Activated CD4-positive, alpha-beta T cell treated with anti-CD3 and anti-CD28 coated beads, Interleukin-2, amount 10 ng/mL, durations not matched to agents 7 days and 5 days (primary cell): ENCODE measurements at places on chromosomes 4 and X.

- DNase-seq: no peak
These were observed 43.4 kb downstream of the NUDT6 start for GRCh38 chr4:122879001-122879400.

DNA sequence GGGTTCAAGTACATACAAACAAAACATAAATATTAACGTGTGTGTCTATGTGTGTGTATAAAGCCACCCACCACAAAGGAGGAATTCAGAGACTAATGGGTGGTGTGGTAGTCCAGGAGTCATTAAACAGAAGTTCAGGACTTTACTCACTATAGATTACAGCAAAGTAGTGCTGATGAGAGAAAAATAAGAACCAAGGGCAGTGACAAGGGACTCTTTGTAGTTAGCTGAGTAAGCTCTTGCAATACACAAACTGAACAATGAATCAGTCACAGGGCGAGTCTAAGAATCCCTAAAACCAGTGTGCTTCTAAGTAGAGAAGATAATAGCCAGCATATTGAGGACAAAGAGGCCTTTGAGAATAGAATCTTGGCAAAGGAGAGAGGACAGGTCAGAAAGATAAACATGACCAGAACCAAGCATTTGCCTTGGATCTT, 232.4 kb downstream of the PPP3CA start:
- no peak for DNase-seq

DNA sequence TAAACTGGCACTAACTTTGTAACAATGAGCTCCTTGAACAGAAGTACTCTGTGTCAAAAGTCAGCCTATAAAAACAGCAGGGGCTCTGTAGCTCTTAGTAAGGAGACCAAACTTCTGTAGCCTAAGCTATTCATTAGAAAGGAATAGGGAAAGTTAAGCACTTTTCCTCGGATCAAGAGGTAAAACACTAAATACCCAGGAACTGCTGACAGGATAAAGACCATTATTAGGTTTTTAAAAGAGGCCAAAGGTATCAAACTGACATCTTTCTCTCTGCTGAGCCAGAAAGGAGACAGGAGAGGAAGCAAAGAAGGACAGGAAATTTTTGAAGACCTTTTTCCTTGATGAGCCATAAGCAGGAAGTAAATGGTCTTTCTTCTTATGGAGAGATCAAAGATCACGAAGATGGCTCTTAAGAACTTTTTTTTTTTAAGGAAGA, 31.9 kb downstream of the ANAPC10 start:
- DNase-seq: no peak

GRCh38 chr4:186760576-186760975, 36.9 kb upstream of the FAT1 start:
- DNase-seq: no peak

- no peak for DNase-seq
These were observed 323.8 kb downstream of the DCTD start for GRCh38 chr4:182593402-182593801.

GRCh38 chr4:138773321-138773720, 242.3 kb upstream of the NOCT start:
- no peak for DNase-seq

- no peak for DNase-seq
These were observed 451.1 kb downstream of the ARAP2 start for GRCh38 chr4:35793045-35793722.

GRCh38 chr4:132003593-132003992, 1145.5 kb upstream of the PCDH10 start:
- no peak for DNase-seq

DNA sequence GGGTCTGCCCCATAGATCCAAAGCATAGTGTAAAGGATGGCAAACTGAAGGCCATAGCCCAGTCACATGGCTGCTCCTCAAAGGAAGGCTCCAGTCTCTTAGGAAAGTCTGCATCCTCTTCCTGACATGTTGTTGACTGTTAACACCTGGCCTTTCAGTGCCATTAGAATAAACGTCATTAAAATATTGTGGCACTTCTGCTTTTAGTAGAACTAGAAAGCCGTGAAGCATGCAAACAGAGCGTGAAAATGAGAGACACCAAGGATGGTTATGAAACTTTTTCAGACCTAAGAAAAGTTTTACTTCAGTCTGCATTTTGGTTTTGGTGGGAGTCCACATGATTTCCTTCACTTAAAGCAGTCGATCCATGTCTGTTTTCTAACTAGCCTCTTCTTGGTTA, 41.1 kb upstream of the AFF2 start:
- DNase-seq: no peak

DNA sequence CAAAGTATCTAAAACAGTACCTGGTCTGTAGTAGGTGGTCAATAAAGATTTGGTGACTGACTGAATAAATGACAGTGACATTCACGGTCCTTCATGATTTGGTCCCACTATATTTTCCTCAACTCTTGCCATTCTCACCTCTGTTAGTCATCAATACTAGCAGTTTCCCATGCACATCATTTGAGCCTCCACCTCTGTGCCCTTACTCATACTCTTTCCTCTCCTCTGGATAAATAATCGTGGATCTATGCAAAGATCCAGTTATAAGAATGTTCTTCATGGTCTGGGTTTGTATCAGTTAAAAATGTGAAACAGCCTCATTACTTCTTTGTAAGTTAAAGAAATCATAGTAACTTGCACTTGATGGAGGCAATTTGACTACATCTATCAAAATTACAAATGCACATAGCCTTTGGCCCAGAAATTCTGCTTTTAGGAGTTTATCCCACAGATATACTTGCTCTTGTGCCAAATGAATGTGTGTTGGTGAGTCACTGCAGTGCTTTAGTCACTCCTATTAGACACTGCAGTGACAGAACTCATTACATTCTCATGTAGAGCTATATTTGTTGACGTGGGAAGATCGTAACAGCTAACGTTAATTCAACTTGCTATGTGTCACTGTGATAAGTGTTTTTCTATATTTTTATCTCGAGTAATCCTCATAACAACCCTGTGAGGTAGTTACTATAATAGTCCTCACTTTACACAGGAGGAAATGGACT, 121.9 kb upstream of the SMIM10 start:
- DNase-seq: no peak
